ENCODE measurements at places on chromosomes 5 and 9.

DNA sequence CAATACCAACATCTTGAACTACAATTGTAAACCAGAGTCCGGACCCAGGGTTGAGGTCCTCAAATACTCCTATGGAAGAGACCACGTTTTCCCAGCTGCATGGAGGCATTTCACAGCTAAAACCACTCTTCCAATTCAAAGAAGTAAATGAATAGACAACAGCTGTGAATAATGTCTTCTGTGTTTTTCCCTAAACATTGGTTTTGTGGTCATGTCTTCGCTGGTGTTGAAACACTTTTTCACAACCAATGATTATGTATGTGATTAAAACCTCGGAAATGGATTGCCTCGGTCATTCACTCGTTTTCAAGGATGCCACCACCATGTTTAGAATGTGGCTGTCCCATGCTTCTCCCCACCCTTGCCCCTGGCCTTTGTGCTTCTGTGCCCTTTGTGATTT lies 9.4 kb upstream of the TENT4A start:
- DNase-seq = no peak

GRCh38 chr9:37936965-37937364 lies 33.0 kb upstream of the SLC25A51 start:
- DNase-seq = no peak

DNA sequence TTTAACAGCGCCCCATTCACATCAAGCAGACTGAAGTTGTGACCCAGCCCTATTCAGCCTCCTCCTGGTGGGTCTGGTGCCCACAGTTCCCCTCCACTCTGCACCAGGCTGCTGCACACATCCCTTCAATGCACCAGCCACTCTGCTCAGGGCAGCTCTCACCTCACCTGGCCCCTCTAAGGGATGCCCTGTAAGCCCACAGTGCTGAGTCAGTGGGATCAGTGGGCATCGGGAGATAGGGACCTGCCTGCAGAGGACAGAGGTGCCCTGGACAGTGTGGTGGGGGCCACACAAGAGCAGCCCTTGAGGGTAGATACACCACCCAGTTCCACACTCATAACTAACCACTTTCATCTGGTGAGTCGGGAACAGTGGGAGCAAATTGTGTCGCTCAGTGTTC lies 38.3 kb upstream of the S1PR3 start:
- DNase-seq = no peak

- no peak for DNase-seq
These were observed 132.6 kb upstream of the IRX4 start for GRCh38 chr5:2015124-2015848.

DNA sequence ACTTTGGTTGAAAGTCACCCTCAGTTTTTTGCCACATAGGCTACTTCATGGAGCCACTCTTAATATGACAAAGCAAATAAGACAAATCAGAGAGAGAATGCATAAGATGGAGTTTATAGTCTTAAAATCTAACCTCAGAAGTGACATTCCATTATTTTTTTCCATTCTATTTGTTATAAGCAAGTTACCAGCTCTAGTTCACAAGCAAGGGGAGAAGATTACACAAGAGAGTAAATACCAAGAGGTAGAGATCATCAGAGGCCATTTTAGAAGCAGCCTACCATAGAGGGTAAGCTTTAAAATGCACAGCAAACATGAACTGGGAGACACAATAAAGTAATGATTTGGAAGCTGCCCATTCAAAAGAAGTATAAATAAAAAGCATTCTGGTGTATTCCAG lies 651.3 kb upstream of the MEF2C start:
- DNase-seq = no peak

DNA sequence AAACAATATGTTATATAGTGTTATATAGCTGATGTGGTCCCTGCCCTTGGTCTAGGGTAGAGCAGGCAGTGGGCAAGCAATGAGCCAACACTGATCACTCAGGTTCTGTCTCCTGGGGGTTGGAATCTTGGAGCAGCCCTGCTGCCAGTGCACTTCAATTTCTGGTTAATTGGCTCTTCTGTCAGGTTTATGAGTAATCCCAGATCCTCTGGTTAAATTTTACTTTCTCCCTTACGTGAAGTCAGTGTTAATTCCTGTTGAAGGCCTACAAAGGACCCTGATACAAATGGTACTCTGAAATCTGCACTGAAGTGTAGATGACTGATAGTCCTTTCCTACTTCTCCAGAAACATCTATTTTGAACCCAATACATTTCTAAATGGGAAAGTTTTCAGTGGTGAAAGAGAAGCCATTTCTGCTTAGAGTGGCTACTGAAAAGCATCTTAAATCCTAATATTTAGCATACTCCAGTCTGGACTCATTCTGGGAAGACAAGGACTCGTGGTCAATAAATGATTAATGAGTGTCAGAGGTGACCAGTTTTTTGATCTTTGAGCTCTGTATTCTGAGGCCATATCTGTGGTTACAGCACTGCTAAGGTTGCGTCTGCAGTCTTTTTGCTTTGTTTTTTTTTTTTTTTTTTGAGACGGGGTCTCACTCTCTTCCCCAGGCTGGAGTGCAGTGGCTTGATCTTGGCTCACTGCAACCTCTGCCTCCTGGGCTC lies 442.4 kb downstream of the KIF4B start:
- DNase-seq = no peak

- DNase-seq = no peak
These were observed 48.6 kb downstream of the DUSP1 start for GRCh38 chr5:172722327-172722815.

DNA sequence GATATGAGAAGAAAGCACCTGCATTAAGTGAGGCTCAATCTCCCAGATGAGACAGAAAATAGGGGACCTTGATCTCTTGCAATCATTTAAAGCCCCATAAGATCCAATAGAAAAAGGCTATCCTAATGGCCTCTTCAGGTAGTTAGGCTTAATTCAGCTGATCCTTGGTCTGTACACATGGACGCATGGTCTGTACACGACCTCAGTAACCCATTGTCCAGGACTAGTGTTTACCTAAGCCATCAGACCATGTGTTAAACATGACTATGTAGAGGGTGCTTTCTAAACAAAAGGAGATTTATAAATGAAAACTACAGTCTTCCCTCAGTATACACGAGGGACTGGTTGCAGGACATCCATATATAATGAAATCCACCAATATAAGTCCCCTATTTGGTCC lies 7.5 kb downstream of the MARCHF3 start:
- DNase-seq = no peak

DNA sequence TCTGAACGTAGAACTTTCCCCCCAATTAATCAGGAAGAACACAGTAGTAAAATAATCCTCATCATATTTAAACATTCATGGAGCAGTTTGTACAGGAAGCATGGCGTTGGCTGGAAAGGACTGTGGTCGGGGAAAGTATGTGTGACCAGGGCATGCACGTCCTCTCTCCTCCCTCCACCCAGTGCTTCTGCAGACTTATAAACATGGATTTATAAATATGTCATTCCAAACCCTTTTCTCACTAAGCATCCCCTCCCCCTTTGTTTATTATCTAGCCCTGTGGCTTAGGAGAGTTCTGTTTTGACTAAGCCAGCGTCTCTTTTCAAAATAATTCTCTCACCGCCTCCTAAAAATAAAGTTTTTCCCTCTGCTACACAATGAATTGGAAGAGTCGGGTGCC lies 70.4 kb upstream of the DAP start:
- DNase-seq = no peak

GRCh38 chr5:72209147-72210115 lies 102.2 kb downstream of the MAP1B start:
- peak; percentile 82 for DNase-seq

DNA sequence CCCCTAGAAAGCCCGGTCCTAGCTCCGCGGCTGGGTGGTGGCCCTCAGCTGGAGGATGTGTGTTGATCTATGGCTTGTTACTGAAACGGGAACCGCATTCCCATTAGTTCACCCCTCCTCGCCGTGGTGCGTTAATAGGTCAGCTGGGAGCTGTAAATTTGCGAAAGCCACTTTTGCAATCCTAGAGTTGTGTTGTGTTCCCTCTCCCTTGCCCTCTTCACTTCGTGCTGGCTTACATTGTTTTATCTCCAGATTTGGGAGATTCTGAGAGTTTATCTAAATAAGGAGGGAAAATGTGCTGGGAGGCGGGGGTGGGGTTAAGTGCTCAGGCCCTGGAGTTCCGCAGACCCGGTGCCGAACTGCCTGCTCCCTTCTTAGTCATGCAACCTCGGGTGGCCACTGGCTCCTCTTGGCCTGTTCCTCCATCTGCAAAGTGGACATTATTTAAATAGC lies 62.8 kb downstream of the HMCN2 start:
- no peak for DNase-seq

GRCh38 chr5:37251665-37252064 lies 2.5 kb upstream of the CPLANE1 start:
- no peak for DNase-seq

GRCh38 chr9:127087836-127088235 lies 34.6 kb downstream of the ANGPTL2 start:
- DNase-seq = no peak

- no peak for DNase-seq
These were observed 1166.8 kb downstream of the MAT2B start for GRCh38 chr5:164672205-164672604.

GRCh38 chr9:74499111-74499601 lies 2.0 kb downstream of the RORB start:
- no peak for DNase-seq

GRCh38 chr5:1292846-1293415 lies 1.9 kb downstream of the TERT start:
- DNase-seq = no peak

DNA sequence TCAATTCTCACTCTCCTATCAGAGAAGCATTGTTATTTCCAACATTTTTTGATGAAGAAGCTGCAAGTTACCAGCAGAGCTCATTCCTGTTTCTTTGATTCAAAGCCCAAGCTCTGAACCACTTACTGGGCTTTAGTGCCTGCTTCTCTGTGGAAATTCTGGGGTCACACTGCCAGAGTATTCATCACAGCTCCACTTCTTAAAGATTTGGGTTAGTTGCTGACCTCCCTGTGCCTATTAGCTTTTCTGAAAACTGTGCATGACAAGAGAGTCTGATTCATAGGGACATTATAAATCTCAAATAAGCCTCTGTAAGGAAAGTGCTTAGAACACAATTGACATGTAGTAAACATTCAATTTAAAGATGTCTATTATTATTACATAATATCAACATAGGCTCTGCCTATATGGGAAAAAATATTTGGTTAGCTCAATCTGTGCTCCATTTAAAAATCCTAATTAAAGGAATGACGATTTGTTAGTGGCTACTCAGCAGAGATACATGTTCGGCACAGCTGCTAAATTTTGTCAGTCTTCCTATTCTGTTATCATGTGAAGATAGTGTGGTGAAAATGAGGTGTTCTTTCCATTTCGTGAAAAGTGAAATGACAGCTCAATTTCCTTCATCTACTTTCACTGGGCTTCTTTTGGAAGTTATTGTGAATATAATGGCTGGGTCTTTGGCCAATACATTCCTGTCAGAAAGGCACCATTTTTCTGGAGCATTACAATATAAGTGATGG lies 293.0 kb downstream of the KCTD16 start:
- no peak for DNase-seq

DNA sequence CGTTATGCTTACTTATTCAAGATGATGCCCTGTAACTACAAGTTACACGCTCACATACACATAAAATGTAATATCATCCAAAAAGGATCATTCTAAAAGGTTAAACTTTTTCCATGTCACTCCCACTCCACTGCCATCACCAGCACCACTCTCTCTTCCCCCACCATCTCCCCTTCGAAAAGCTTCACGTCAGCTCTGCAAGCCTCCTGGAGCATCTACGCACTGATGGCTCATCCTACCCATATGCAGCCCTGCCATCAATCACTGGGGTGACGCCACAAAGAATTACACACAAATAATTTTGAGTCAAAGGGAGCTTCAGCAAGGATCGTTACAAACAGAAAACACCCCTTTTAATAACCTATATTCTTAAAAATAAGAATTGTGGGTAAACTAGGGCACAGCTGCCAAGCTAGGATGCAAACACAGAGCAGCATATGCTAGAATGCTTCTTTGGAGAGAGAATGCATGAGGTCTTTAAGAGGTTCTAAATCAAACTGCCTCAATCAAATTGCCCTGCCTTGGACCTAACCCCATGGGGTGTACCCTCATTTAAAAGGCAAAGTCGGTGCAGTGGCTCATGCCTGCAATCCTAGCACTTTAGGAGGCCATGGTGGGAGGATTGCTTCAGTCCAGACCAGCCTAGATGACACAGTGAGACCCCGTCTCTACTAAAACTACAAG lies 56.1 kb downstream of the SHB start:
- DNase-seq = no peak

DNA sequence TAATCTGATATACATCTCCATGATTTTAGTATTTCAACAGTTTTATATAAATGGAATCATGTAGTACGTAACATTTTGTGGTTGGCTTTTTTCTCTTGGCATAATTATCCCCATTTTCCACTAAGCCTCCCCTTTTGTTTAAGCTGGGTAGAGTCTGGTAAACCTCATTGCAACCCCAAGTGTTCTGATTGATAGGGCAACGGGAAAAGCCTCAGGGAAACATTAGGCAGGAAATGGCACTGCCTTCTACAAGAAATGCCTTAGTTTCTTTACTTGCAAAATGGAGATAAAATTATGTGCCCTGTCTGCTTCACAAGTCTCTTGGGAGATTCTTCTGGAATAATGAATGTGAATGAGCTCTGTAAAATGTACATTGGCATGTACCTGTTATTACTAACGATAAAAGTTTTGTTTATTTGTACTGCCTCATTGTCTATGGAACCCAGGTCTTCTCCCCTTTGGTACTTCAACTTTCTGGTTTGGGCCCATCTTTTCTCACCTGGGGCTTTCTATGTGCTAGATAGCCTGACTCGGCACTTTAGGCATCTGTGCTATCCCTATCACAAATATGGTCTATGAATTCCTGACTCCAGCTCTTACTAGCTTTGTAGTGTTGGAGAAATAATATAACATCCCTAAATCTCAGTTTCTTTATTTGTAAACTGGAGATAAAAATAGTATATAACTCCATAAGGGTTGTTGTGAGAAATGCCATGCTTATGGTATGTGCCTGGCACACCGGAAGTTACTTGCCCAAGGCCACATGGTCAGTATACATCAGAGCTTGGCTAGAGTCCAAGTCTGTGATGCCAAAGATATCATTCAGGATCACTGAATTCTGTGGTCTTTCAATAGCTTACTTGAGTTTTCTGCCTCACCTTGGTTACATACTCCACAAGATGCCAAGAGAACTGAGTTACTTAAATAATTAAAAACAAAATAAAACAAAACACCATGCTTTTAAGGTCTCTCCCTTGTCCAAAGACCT lies 48.2 kb upstream of the ZNF169 start:
- DNase-seq = no peak

- no peak for DNase-seq
These were observed 7.8 kb upstream of the LMX1B start for GRCh38 chr9:126605792-126606482.

DNA sequence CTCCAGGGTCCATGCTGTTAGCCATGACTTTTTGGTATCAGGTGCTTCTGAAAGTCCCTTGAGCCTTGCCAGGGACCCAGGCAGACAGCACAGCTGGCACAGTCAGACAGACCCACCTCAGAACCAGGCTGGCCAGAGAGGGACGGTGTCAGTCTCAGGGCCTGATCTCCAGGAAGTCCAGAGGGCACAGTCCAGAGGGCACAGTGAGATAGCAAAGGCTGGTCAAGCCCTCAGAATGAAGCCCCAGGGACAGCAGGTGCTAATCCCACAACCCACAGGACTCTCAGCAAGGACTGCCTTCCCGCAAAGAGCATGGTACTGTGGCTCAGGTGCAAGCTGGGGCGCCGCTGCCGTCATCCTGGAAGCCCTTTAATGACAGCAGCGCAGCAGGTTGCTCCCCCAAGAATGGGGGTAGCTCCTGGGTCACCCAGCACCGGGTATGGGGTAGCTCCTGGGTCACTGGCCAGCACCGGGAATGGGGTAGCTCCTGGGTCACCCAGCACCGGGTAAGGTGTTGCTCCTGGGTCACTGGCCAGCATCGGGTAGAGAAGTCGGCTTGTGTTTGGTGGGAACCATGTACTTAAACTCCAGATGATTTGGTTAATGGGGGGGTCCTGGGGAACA lies 105.6 kb upstream of the PHYKPL start:
- no peak for DNase-seq

All from NCI-H1092 (cell line).